H9 (cell line): ENCODE measurements at places on chromosomes 4 and X.

DNA sequence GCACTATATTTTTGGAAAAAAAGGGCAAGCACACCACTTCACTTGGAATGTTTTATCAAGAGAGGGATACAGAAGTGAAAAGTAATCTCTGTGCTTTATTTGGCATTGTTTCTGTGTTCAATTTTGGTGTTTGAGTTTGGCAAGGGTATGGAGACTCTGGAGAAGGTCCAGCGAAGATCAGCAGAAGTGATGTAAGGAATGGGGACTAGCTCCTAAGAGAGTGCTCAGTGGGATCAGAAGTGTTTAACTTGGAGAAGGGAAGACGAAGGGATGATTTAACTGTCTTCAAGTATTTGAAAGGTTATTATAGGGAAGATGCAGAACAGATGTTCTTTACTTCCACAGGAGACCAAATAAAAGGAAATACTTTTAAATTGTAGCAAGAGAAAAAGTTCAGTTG is 74.3 kb downstream of the CFAP299 start:
- no peak for DNase-seq

DNA sequence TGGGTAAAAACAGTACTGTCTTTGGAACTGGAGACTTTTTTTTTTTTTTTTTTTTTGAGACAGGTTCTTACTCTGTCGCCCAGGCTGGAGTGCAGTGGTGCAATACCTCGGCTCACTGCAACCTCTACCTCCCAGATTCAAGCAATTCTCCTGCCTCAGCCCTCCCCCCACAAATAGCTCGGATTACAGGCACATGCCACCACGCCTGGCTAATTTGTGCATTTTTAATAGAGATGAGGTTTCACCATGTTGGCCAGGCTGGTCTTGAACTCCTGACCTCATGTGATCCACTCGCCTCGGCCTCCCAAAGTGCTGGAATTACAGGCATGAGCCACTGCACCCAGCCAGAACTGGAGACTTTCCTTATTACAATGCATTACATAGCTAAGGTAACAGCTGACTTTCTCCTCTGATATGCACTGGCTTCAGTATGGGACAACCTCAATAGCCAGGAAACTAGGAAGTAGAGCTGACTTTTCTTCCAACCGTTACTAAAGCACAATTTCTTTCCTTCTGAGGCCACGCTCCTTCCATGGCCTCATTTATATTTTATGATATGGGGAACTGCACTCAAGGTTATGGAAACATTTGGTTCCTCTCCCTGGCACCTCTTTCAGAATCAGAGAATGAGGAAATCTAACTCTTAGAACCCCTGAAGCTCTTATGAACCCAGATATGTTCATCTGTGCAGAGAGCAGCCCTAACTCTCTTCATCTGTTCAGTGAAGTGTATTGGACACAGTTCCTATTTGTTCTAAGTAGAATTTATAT is 53.5 kb upstream of the FAM9B start:
- DNase-seq = no peak

- no peak for DNase-seq
Measured at GRCh38 chrX:71166461-71166860, 21.8 kb downstream of the NLGN3 start.

DNA sequence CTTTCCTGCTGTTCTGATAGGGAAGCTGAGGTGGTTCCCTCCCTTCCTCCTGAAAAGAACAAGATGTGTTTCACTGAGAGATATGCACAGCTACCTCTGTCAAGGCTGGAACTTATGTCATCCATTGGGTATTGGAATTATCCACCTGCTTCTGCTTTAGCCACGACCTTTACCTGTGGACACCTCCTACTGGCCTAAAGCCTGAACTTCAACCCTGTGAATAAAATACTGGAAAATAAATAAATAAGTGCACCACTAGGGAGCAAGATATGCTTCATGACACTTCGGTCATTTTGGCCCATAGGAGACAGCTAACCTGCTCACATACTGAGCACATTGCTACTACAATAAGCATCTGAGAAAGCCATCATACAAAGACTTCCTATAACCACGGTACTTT is 419.9 kb upstream of the NWD2 start:
- DNase-seq = no peak

- DNase-seq = no peak
Measured at GRCh38 chr4:84232309-84233095, 266.6 kb downstream of the NKX6-1 start.

- DNase-seq = no peak
Measured at GRCh38 chrX:86023811-86024210, 23.5 kb downstream of the CHM start.

- DNase-seq = no peak
Measured at GRCh38 chr4:7377223-7377865, 57.4 kb downstream of the PSAPL1 start.

GRCh38 chr4:145825255-145825654 is 113.4 kb downstream of the ZNF827 start:
- DNase-seq = peak; percentile 37
